Endothelial cell (in vitro differentiated cells): ENCODE measurements at places on chromosomes 4 and X. TPM values are rescaled to one million over a fixed set of nuclear protein-coding genes. Genes with fewer than 3 reads are reported as not detected.
A peak's percentile ranks its signal among the peaks of the same experiment; 100 is the strongest.

Gene CT47B1
- total RNA-seq = not detected

GRCh38 chr4:10162341-10163000 lies 45.9 kb upstream of the WDR1 start:
- no peak for DNase-seq

GRCh38 chr4:163500586-163500985 lies 6.1 kb downstream of the TMA16 start:
- DNase-seq = no peak

GRCh38 chr4:140126261-140126660 lies 27.7 kb downstream of the MAML3 start:
- peak; percentile 25 for DNase-seq

- DNase-seq = no peak
These were observed 755.8 kb downstream of the RPA4 start for GRCh38 chrX:97639526-97639925.

GRCh38 chrX:129701624-129702069 lies 37.1 kb upstream of the XPNPEP2 start:
- no peak for DNase-seq

GRCh38 chr4:111506706-111507105 lies 638.5 kb upstream of the FAM241A start:
- DNase-seq = no peak

Gene SMIM10
- total RNA-seq = 0.51 TPM

Gene TMPRSS11B
- 0.56 TPM for total RNA-seq

Gene AREG
- total RNA-seq = not detected

GRCh38 chrX:9677098-9677739 lies 88.4 kb downstream of the GPR143 start:
- DNase-seq = no peak

- DNase-seq = no peak
These were observed 37.7 kb downstream of the CLDN2 start for GRCh38 chrX:106957856-106958255.

GRCh38 chr4:40562681-40563080 lies 67.0 kb downstream of the RBM47 start:
- DNase-seq = no peak

- no peak for DNase-seq
These were observed 427.8 kb downstream of the IL15 start for GRCh38 chr4:142064181-142064580.

Gene FABP2
- not detected for total RNA-seq

DNA sequence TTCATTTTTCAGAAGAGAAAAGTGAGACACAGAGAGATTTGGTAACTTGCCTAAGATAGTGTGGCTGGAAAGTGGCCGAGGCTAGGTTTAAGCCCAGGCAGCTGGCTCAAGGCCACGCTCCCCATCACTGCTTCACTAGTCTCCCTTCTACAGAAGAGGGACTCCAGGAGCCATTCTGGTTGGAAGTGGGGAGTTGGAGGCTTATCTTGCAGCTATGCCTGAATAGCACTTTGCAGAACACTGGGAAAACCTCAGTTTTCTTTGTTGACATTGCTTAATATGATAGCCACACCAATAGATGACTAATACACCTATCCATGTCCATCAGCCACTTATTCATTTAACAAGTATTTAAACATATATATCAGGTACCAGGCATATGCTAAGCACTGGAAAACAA lies 18.5 kb downstream of the LRRC66 start:
- DNase-seq = no peak

- no peak for DNase-seq
These were observed 138.8 kb downstream of the AREG start for GRCh38 chr4:74583757-74584156.

DNA sequence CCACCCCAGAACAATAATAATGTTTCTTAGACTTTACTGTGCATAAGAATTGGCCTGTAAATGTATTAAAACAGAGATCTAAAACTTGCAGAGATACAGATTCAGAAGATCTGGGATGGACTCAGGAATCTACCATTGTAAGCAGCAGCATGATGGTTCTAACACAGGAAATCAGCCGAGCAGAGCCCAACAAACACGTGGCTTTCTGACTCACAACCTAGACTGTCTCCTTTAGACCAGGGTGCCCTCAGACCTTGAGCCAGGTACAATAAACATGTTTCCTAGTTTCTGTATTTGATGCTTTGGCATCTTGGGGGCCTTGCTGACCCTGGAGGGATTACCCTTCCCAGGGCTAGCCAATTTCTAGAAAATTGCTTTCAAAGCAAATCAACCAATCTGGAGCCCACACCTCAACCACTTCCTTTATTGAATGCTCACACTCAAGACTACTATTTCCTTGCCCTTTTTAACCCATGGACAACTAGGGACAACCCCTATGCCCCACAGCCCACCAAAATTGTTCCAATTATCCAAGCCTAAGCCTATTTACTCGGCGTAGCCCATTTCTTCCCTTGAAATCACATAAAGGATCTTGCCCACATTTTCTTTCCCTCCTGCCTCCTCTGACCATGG lies 80.5 kb downstream of the TBC1D9 start:
- no peak for DNase-seq

DNA sequence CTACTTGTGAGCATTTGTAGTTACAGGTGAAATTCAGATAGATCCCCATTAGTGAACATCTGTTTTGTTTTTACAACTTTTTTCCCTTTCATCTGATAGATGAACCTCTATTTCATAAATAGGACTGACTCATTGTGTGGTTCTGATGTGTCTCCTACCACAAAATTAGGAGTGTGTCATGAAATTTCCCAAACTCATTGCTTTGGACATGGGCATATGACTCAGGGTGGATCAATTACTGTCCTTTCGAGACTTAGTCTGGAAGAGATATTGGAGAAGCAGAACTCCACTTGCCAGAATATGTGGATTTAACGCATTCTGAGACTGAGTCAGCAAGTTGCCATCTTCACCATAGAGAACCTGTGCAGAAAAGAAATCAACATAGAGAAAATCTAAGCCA lies 53.5 kb upstream of the PCDH10 start:
- no peak for DNase-seq

DNA sequence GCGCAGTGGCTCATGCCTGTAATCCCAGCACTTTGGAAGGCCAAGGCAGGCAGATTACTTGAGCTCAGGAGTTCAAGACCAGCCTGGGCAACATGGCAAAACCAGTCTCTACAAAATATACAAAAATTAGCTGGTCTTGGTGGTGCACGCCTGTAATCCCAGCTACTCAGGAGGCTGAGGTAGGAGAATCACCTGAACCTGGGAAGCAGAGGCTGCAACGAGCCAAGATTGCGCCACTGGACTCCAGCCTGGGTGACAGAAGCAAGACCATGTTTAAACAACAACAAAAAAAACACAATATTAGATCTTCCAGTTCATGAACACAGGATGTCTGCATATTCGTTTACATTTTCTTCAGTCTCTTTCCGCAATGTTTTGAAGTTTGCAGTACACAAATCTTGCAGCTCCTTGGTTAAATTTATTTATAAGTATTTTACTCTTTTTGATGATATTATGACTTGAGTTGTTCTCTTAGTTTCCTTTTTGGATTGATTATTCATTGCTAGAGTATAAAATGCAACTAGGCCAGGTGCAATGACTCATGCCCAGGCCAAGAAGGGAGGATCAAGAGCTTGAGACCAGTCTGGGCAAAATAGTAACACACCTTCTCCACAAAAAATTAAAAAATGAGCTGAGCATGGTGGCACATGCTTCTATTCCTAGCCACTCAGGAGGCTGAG lies 30.4 kb upstream of the ABCG2 start:
- no peak for DNase-seq

- DNase-seq = no peak
These were observed 78.7 kb downstream of the PRKG2 start for GRCh38 chr4:81136161-81136905.

DNA sequence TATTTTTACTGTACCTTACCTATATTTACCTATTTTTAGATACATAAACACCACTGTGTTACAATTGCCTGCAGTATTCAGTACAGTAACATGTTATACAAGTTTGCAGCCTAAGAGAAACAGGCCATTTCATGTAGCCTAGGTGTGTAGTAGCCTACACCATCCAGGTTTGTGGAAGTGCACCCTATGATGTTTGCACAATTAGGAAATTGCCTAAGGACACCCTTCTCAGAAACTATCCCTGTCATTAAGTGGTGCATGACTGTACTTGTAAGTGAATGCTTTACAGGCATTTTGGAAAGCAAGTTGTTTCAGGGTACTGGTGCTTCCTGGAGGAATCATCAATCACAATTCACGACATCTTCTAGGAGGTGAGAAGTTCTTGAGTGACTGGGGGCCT lies 991.8 kb upstream of the SLIT2 start:
- no peak for DNase-seq

Gene FGB
- total RNA-seq = not detected
